ENCODE measurements at places on chromosomes 11 and 22. TPM values are rescaled to one million over a fixed set of nuclear protein-coding genes. Genes with fewer than 3 reads are reported as not detected.

- no peak for DNase-seq
Observed at GRCh38 chr11:68993546-68993945, 12.8 kb upstream of the MRGPRD start.

- DNase-seq: no peak
Observed at GRCh38 chr11:94129512-94130297, 1.1 kb downstream of the PANX1 start.

GRCh38 chr11:45815747-45816146 is 10.8 kb downstream of the SLC35C1 start:
- no peak for DNase-seq

DNA sequence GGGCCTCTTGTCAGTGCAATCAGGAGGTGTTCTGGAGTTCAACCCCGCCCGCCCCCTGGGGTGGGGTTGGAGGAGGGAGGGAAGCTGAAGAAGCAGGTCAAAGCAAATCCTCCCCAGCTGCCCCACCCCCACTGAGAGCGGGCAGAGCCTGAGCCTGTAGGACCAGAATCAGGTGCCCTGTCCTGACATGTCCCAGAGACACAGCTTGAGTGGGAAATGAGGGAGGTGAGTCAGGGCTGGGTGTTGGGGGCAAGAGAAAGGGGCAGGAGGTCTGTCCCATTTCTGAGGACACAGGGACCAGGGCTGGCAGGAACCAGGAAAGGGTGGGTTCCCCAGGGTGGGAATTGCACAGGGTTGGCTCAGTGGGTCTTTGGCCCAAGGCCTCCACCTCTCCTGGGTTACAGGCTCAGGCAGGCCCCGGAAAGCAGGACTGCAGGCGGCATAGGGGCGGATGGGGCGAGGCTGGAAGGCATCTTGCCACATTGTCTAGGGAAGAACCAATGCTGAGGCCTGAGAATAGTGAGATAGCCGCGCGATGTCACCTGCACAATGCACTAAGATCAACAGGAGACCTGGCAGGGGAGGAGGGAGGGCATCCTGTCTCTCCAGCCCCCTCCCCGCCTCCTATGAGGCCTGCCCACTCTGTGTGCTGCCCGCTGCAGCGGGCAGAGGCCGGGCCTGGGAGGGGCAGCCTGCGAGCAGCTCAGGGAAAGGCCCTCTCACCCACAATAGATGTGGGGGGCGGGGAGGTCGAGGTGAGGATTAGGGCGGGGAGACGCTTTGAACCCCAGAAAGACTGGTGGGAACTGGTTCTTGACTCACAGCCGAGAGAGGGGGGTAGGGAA is 32.4 kb downstream of the NECTIN1 start:
- DNase-seq: no peak

The LIF gene
- total RNA-seq: 0.54 TPM

Measured in Right ventricle myocardium superior (tissue), 1 donor.